ENCODE measurements at places on chromosomes 13 and 19. TPM values are rescaled to one million over a fixed set of nuclear protein-coding genes. Genes with fewer than 3 reads are reported as not detected.

ISYNA1 gene
- 26.0 TPM for total RNA-seq

RFPL4A gene
- total RNA-seq, result not detected

- no peak for DNase-seq
Observed at GRCh38 chr19:53388904-53389303, 6.0 kb upstream of the ZNF765 start.

- no peak for DNase-seq
Observed at GRCh38 chr19:44687888-44688287, 11.1 kb upstream of the CEACAM16 start.

DNA sequence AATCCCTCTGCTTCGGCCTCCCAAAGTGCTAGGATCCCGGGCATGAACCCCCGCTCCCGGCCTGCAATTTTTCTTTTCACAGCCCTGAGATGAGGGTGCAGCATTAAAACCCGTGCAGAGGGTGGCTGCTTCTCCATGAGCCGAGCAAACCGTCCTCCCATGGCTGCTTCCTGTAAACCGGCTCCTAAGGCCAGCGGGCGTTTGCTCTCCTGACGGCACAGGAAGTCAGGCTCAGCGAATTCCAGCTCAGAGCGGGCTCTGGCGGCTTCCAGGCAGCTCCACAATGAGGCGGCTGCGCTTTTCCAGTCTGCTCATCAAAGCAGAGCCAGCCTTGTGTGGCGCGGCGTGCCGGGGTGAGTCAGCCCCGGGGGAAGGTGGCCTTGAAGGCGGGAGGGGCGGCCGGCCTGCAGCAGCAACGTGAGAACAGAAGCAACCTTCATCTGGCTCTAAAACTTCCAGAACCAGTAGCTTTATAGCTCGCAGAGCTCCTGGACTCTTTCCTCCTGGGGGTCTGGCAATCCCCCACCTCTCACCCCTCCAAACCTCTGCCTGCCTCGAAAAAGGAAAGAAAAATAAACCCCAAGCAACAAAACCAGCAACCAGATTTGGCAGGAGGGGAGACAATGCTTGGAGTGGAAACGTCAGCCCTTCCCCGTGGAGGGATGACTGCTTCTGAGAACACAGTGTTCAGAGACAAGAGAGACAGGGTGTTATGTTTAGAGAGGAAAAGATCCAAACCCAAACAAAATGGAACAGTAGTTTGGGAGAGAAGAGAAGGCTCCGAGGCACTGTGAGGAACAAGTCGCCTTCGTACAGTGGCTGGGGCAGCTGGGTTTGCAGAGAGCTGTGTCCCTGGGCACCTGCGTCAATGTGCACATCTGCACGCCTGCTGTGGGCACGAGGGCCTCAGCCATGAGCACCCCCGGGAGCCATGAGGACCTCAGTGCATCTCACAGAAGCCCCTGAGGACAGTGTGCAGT, 67.8 kb downstream of the GADD45B start:
- DNase-seq, result peak; percentile 96

DNA sequence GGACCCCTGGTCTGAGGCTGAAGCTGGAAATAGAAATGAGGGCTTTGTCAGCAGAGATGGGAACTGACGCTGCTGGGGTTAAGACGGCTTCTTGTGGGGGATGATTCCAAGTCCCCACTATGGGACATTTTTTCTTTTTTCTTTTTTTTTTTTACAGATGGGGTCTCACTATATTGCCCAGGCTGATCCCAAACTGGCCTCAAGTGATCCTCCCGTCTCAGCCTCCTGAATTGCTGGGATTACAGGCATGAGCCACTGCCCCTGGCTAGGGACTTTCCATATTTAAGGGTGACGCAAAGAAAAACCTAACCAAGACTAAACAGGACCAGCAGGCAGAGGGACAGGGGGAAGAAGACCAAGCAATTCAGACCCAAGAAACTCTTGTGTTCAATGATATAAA, 10.0 kb downstream of the LRFN3 start:
- DNase-seq, result no peak

DNA sequence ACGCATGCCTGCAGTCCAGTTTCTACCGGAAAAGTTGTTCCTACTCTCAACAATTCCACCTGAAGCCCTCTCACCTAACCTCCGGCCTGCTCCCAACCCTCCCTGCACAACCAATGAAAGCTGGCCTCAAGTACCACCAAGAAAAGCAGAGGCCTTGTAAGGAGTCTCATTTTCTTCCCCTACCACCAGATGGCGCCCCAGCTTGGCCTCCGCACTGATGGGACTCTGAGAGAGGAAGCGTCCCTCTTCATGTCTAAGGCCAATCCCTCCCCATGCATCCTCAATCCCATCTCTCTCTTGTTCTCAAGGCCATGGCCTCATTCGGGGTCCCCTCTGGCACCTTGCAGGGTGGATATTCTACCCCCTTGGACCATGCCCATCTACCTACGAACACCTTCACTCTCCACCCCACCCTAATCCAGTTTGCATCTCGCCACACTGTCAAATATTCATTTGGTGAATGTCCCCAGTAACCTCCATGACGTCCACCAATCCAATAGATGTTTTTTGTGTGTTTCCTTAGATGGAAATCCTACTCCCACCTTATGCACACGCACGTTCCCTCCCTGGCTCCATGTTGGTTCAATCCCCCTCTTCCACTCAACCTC, 412.8 kb downstream of the ZNF536 start:
- peak; percentile 67 for DNase-seq
